ENCODE measurements at places on chromosomes 7 and 10. TPM values are rescaled to one million over a fixed set of nuclear protein-coding genes. Genes with fewer than 3 reads are reported as not detected.

DNA sequence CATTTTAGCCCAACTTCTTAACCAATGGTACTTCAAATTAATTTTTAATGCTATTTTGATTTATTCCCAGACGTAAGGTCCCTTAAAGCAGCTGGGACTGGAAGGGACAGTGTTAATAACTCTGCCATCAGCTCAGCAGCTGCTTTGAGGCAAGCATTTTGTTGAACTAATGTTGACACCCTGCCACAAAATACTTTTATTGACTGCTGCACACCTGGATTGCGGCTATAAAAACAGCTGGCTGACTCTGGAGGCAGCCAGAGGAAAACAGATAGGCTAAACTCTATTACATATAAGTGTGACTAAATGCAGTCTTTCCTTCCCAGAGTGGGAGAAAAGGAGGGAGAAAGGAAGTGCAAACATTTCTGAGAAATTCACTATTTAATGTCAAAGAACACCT lies 77.6 kb downstream of the ETV1 start:
- no peak for DNase-seq

- peak; percentile 85 for DNase-seq
Measured at GRCh38 chr7:150986099-150986512, 4.7 kb upstream of the NOS3 start.

DNA sequence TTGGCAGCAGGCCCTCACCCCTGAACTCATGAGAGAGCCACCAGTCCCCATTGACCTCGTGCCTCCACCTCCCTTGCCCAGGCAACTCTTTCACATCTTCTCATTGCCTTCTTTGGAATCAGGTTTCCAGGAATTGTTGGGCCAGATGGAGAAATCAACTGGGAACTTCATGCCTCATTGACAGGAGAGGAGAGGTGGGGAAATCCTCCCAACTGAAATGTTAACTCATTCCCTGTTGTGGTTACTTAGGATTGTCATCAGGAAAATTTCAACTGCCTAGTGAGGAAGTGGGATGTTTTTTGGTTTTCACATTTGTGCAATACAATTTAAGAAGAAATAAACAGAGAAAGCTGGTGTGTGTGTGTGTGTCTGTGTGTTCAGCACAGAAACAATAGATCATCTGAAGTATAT lies 106.6 kb upstream of the INHBA start:
- no peak for DNase-seq

Gene IKZF1
- 1.4 TPM for total RNA-seq

Gene ACHE
- total RNA-seq, result 19.2 TPM

Gene HOXA9
- total RNA-seq, result not detected

Gene AUTS2
- 16.1 TPM for total RNA-seq

All from H7 (cell line).